ENCODE measurements at places on chromosomes 7 and 10. TPM values are rescaled to one million over a fixed set of nuclear protein-coding genes. Genes with fewer than 3 reads are reported as not detected.
A peak's percentile ranks its signal among the peaks of the same experiment; 100 is the strongest.

DNA sequence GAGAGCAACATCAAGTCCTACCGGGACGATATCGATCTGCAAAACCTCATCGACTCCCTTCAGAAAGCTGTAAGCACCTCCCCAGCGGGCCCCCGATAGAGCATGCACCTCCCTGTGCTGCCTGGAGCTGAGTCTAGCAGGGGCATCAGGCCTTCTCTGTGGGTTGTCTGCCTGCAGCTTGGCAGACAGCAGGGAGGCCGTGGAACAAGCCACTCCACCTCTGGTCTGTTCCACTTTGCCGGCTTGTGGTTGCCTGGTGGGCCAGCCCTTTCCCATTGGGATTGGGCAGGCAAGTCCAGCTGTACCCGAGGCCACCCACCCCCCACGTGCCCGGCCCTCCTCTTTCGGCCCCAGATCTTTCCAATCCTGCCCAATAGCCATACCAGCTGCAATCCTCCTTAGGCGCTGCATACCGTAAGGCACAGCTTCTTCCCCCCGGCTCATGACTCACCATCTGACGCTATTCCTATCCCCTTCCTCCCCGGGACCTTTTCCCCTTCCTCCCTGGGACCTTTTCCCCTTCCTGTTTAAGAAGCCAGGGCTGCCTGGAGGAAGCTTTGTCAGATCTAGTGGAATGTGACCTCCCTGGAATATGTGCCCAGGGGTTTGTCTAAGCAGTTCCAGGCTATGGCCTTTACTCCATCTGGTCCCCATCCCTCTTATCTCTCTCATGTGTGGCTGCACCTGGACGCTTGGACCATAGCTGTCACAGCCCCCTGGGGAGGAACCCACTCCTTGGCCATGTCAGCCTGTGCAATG is 28.1 kb upstream of the SH2D4B start:
- no peak for DNase-seq

DNA sequence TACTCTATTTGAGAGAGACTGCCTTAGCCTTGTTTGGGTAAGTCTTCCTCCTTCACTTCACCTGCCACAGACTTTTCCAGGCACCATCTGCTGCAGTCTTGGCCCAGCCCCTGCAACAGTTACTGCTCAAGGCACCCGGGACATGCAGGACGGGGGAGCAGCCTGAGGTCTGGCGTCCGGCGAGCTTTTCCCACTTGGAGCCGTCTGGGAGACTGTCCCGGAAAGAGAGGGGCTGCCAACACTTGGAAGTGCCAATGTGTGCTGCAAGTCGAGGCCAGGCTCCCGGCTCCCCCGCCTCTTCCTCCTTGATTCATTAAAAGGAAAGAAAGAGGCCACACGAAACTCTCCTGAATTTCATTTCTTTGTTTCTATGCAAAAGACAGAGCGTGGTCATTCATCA is 13.7 kb downstream of the HTRA1 start:
- no peak for DNase-seq

DNA sequence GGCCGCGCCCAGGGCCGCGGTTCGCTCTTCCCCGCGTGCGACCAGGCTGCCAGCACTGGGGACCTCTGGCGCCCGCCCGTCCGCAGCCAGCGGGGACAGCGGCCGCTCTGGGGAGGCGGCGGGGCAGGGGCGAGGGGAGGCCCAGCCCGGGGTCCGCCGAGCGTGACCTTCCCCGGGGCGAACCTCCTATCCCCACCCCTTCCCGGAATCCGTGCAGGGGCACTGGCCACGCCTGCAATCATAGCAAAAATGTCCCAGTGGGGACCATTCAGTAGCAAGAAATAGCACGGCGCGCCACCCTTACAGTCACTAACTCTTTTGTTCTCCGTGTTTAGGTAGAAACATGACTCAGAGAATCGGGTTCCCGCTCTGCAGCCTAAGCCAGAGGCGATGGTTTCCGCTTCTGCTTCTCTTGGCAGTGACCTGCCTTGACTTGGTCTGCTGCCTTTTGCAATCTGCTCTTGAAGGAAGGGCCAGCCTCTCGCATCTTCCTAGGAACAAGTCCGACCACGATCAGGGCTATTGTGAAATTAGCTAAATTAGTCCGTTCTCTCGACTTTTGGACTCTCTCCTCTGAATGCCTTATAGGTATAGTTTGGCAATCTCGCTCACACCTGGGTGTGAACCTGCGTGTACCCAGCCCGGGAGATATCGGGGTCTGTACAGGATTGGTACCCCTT is 79.3 kb upstream of the ACBD5 start:
- no peak for DNase-seq

- peak; percentile 17 for DNase-seq
Observed at GRCh38 chr7:36001546-36001945, 151.5 kb upstream of the EEPD1 start.

EIF4EBP2 gene
- 70.7 TPM for total RNA-seq

TRA2A gene
- 17.4 TPM for total RNA-seq
